ENCODE measurements at places on chromosomes 5 and 9. TPM values are rescaled to one million over a fixed set of nuclear protein-coding genes. Genes with fewer than 3 reads are reported as not detected.

LHX3 gene
- not detected for total RNA-seq

RICTOR gene
- 18.7 TPM for total RNA-seq

ZNG1F gene
- total RNA-seq: 1.2 TPM

EIF4E1B gene
- not detected for total RNA-seq

FAM169A gene
- total RNA-seq: 5.0 TPM

ARSK gene
- 3.7 TPM for total RNA-seq

BTNL8 gene
- total RNA-seq: 0.59 TPM

SNCAIP gene
- 8.1 TPM for total RNA-seq

CDX1 gene
- not detected for total RNA-seq

ZDHHC11 gene
- total RNA-seq: 16.2 TPM

PCDHB10 gene
- 2.0 TPM for total RNA-seq

S100Z gene
- not detected for total RNA-seq

FYB1 gene
- 8.4 TPM for total RNA-seq

IL9 gene
- not detected for total RNA-seq

All from right atrium auricular region (tissue), 2 donors.